Activated T-cell treated with anti-CD3 and anti-CD28 coated beads, Interleukin-2, amount 50 U/mL, for 72 hours (primary cell): ENCODE measurements at places on chromosomes 13 and 19.
A peak's percentile ranks its signal among the peaks of the same experiment; 100 is the strongest.

DNA sequence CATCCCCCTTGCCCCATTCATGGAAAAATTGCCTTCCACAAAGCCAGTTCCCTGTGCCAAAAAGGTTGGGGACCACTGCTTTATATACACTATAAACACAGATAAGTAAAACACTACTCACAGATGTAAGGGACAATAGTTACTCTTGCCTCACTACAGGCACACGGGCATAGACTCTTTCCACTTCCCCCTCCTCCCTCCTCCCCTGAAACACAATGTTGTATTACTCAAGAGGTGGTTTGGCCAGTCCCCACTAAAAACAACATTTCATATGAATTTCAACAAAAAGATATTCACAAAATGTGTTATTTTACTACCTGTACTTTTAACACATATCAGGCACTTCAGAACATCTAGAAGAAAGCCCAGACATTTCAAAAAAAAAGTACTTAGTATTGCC, 45.1 kb downstream of the EPSTI1 start:
- no peaks in the 10 kb centered on the region for H3K27me3 ChIP-seq
- H3K27ac ChIP-seq = no peak overlapping the region
- H3K4me1 ChIP-seq = no peaks in the 10 kb centered on the region
- H3K36me3 ChIP-seq = peaks cover 15% of the 10 kb centered on the region
- no peak overlapping the region for H3K4me3 ChIP-seq

DNA sequence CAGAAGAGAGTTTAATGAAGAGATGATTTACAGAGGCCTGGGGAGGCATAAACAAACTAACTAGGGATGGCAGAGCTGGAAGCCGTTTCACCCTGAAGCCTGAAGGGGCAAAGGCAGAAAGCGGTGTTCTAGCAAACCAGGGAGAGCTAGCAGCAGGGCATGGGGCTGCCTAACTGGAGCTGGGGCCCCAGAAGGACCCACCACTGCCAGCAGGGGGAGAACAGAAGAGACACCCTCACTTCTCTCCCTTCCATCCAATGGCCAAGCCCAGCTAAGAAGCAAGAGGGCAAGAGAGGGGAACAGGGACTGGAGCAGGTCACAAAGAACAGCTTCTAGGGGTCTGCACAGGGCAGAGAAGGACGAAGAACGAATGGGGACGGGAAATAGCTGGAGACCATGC, 195.5 kb downstream of the KATNAL1 start:
- no peak overlapping the region for H3K27ac ChIP-seq
- no peak overlapping the region for H3K4me3 ChIP-seq
- peaks cover 38% of the 10 kb centered on the region for H3K4me1 ChIP-seq
- peaks cover 6% of the 10 kb centered on the region for H3K27me3 ChIP-seq

- H3K36me3 ChIP-seq = peaks cover 3% of the 10 kb centered on the region
- DNase-seq = no peak
- H3K4me1 ChIP-seq = peaks cover 59% of the 10 kb centered on the region
- H3K4me3 ChIP-seq = peak overlapping the region; percentile 93
- no peak overlapping the region for H3K27ac ChIP-seq
- H3K27me3 ChIP-seq = no peaks in the 10 kb centered on the region
Observed at GRCh38 chr19:38868551-38868950, 9.5 kb downstream of the RINL start.

GRCh38 chr13:27712421-27712820, 79.9 kb upstream of the GSX1 start:
- H3K36me3 ChIP-seq = no peaks in the 10 kb centered on the region
- H3K4me1 ChIP-seq = no peaks in the 10 kb centered on the region
- H3K27ac ChIP-seq = no peak overlapping the region
- no peak overlapping the region for H3K4me3 ChIP-seq

- no peaks in the 10 kb centered on the region for H3K36me3 ChIP-seq
- peak overlapping the region; percentile 1 for H3K27ac ChIP-seq
- no peak for DNase-seq
- H3K4me3 ChIP-seq = peak overlapping the region; percentile 17
Observed at GRCh38 chr13:42876887-42877545, 95.6 kb downstream of the FAM216B start.

GRCh38 chr19:42553292-42554045, 25.2 kb upstream of the CEACAM1 start:
- H3K27ac ChIP-seq = no peak overlapping the region
- no peak for DNase-seq
- H3K4me3 ChIP-seq = no peak overlapping the region
- no peaks in the 10 kb centered on the region for H3K36me3 ChIP-seq
- H3K27me3 ChIP-seq = peaks cover 33% of the 10 kb centered on the region

DNA sequence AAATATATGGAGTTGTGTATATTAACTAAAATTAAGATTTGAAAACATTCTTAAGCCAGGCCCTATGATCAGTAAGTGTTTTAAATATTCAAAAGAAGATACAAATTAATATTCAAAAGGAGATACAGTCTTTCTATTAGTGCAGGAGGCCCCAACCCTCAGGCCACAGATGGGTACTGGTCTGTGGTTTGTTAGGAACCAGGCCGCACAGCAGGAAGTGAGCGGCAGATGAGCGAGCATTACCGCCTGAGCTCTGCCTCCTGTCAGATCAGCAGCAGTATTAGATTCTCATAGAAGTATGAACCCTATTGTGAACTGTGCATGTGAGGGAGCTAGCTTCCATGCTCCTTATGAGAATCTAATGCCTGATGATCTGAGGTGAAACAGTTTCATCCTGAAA, 232.9 kb downstream of the FOXO1 start:
- H3K4me1 ChIP-seq = peaks cover 53% of the 10 kb centered on the region
- no peaks in the 10 kb centered on the region for H3K36me3 ChIP-seq

DNA sequence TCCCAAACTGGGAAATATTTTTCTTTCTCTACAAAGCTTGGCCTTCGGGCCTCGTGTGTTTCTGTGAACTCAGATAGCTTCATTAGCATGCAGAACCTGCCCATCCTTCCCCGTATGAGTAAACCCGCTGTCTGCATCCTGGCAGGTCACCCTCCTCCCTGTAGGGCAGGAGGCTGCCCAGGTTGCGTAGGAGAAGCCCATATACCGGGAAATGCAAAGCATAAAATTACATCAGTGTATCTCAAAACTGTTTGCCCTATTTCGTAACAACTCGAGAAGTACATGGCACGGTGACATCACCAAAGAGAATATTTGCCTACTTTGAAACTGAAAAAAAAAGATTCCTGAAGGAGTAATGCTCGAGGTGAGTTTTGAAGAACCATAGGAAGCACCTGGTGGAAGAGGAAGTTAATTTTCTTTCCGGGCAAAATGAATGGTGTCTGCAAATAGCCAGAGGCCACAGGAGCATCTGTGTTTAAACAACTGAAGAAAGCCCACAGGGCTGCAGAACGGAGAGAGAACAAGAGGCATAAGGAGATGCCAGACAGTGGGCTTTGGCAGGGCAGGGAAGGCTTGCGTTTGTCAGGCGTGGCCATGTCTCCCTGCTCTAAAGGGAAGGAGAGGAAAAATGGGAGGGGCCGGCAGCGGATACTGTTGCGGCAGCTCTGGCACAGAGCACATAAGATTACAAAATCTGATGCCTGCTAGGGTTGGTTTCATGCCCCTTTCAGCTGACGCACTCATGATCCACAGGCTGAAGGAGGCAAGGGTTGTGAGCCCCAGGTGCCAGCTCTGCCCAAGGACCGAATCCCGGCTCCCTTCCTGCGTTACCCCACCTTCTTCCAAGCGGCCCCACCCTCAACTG, 81.4 kb downstream of the IRS2 start:
- H3K27ac ChIP-seq = no peak overlapping the region
- no peaks in the 10 kb centered on the region for H3K36me3 ChIP-seq

- H3K27me3 ChIP-seq = peaks cover 16% of the 10 kb centered on the region
- no peak for DNase-seq
- no peak overlapping the region for H3K4me3 ChIP-seq
- H3K36me3 ChIP-seq = peaks cover 2% of the 10 kb centered on the region
- no peaks in the 10 kb centered on the region for H3K4me1 ChIP-seq
Observed at GRCh38 chr13:52713894-52714293, 25.7 kb downstream of the CNMD start.

- H3K36me3 ChIP-seq = peaks cover 5% of the 10 kb centered on the region
- DNase-seq = peak; percentile 16
- no peaks in the 10 kb centered on the region for H3K27me3 ChIP-seq
- H3K27ac ChIP-seq = no peak overlapping the region
- H3K4me3 ChIP-seq = peak overlapping the region; percentile 31
- peaks cover 33% of the 10 kb centered on the region for H3K4me1 ChIP-seq
Observed at GRCh38 chr19:17109962-17110598, 34.5 kb downstream of the MYO9B start.

GRCh38 chr19:42401365-42402303, 11.5 kb upstream of the CNFN start:
- no peaks in the 10 kb centered on the region for H3K27me3 ChIP-seq
- H3K4me1 ChIP-seq = peaks cover 38% of the 10 kb centered on the region
- H3K27ac ChIP-seq = no peak overlapping the region
- H3K36me3 ChIP-seq = peaks cover 3% of the 10 kb centered on the region
- peak; percentile 78 for DNase-seq

DNA sequence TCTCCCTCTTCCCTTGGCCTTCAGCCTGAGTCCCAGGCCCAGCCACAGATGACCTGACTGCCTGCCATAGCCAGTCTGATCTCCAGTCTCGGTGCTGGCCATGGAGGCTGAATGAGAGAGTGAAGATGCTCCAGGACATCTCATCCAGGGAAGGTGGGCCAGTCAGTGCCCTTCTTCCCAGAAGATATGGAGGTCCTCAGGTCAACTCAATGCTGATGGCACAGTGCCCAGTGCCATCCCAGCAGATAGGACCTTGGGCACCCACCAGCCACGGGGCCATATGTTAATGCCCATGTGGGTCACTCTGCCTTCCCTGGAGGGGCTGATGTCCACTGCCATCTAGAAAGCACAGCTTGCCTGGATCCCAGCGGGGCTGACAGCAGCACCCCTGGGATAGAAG, 7.2 kb downstream of the VSTM2B start:
- H3K4me3 ChIP-seq = no peak overlapping the region
- H3K27me3 ChIP-seq = peaks cover 66% of the 10 kb centered on the region
- DNase-seq = no peak
- peaks cover 18% of the 10 kb centered on the region for H3K4me1 ChIP-seq
- no peaks in the 10 kb centered on the region for H3K36me3 ChIP-seq

DNA sequence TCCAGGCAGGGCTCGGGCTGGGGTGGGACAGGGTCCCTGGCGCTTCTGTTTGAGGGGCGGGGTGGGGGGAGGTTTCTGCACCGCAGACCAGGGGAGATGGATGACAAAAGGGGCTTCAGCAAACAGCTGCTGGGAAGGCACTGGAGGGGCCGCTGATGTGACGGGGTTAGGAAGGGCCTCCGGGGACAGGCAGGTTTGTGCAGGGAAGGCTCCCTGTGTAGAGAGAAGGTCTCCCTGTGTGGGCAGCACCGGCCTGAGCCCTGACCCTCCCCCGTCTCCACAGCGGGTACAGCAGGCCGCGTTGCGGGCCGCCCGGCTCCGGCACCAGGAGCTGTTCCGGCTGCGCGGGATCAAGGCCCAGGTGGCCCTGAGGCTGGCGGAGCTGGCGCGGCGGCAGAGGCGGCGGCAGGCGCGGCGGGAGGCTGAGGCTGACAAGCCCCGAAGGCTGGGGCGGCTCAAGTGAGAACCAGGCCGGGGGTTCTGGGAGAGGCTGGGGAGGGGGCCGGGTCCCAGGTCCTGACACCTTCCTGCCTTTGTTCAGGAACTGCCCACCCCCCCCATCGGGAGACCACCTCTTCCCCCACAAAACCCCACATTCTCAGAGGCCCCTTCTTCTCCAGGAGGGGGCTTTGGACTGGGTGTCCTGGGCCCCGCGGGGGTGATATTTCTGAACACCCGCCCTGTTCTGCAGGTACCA, 9.9 kb downstream of the NOP53 start:
- H3K4me1 ChIP-seq = peaks cover 6% of the 10 kb centered on the region
- no peak overlapping the region for H3K27ac ChIP-seq
- DNase-seq = no peak
- H3K36me3 ChIP-seq = peaks cover 3% of the 10 kb centered on the region
- no peak overlapping the region for H3K4me3 ChIP-seq

DNA sequence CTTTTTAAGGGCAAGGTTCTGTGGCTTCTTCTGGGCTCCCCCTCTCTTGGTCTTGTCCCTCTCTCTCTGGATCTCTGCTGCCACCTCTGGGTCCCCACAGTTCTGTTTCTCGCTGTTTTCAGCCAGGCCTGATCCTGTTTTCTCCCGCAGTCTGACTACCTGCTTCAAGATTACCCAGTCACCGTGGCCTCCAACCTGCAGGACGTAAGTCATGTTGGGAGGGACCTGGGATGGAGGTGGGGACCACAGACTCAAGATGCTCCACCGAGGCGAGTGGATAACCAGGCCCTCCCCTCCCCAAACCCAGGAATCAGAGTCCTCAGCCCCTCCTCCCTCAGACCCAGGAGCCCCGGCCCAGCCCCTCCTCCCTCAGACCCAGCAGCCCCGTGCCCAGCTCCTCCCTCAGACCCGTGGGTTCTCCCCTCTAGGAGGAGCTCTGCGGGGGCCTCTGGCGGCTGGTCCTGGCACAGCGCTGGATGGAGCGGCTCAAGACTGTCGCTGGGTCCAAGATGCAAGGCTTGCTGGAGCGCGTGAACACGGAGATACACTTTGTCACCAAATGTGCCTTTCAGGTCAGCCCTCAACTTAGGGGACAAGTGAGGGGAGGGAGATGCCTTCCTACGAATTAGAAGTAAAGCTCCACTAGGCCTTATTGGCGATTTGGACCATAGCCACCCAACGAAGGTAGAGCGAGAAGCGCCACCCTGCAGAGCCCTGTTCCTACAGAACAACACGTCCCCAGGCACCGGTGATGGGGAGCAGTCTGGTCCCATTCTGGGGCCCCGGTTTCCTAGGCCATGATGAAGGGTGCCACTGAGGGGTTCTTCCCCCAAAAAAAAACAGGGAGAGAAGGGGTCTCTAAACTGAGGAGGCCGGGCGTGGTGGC, 2.2 kb downstream of the FLT3LG start:
- no peaks in the 10 kb centered on the region for H3K27me3 ChIP-seq
- peaks cover 9% of the 10 kb centered on the region for H3K36me3 ChIP-seq
- peak overlapping the region; percentile 95 for H3K27ac ChIP-seq
- H3K4me1 ChIP-seq = peaks cover 54% of the 10 kb centered on the region

- peak overlapping the region; percentile 44 for H3K4me3 ChIP-seq
- H3K27me3 ChIP-seq = peaks cover 11% of the 10 kb centered on the region
- no peak for DNase-seq
- no peak overlapping the region for H3K27ac ChIP-seq
- H3K36me3 ChIP-seq = peaks cover 52% of the 10 kb centered on the region
Observed at GRCh38 chr19:58117841-58118575, 20.0 kb upstream of the ZSCAN18 start.

- no peak overlapping the region for H3K27ac ChIP-seq
- H3K4me1 ChIP-seq = peaks cover 19% of the 10 kb centered on the region
- DNase-seq = no peak
- no peaks in the 10 kb centered on the region for H3K36me3 ChIP-seq
- no peaks in the 10 kb centered on the region for H3K27me3 ChIP-seq
Observed at GRCh38 chr13:19685034-19685433, 51.6 kb downstream of the MPHOSPH8 start.

GRCh38 chr13:27270594-27271520, at the start of gene RASL11A:
Gene RASL11A, plus strand, starts transcription at chr13:27270830. Its CDS starts 115 bp downstream, at chr13:27270945.
- peak; percentile 86 for DNase-seq
- peak within 1 kb of the TSS; percentile 89 for H3K4me3 ChIP-seq
- H3K27me3 ChIP-seq = peaks cover 7% of the 10 kb centered on the region
- peaks cover 12% of the 10 kb centered on the region for H3K4me1 ChIP-seq
- H3K36me3 ChIP-seq = peaks cover 2% of the 10 kb centered on the region

- H3K4me1 ChIP-seq = peaks cover 94% of the 10 kb centered on the region
- peak overlapping the region; percentile 4 for H3K27ac ChIP-seq
- H3K36me3 ChIP-seq = peaks cover 7% of the 10 kb centered on the region
- no peaks in the 10 kb centered on the region for H3K27me3 ChIP-seq
- peak; percentile 8 for DNase-seq
Observed at GRCh38 chr13:40562975-40563349, 103.5 kb downstream of the FOXO1 start.
